Hematopoietic multipotent progenitor cell (in vitro differentiated cells): ENCODE measurements at places on chromosomes 5 and 9. TPM values are rescaled to one million over a fixed set of nuclear protein-coding genes. Genes with fewer than 3 reads are reported as not detected.

DNA sequence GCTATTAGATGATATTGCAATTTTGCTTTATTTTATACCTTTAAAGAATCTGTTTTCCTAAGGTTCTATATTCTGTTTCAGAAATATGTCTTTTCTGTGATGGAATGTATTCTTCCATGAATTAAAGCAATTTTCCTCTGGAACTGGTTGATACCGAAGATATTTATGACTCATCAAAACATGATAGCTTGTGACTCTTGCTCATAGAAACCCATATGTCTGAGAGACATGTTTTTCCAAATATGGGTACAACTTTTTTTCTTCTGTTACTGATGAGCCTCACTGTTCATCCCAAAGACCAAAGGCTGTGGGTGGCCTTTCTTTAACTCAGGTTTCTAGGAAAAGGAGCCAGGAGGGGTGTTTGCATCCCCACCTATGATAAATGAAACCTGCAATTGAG, 126.1 kb upstream of the PAPPA start:
- DNase-seq = no peak

- DNase-seq = no peak
Observed at GRCh38 chr9:98852961-98853360, 45.5 kb downstream of the GALNT12 start.

DNA sequence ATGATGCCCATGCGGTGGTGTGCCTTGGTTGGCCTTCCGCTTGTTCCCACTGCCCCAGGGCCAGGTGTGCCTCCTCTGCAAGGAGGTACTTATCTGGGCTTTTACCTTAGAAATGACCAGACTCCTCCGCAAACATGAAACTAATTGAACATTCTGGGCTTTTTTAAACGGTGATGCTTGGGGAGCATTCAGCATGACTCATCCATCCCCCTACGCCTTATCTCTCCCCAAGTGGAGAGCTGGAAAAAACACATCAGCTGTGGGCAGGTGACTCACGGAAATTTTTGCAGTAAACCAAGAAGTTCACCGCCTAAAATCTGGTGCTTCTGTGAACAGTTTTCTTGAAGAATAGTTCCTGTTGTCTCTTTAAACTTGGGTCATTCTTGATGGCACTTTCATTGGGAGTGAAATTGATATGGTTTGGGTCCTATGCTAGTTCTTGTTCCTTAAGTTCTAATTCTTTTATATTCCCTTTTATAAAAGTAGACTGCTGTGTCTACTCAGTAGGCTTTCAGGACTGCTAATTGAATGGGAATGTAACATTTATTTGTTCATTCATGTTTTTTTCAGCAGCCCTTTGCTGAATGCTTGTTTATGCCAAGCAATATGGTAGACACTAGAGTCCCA, 39.6 kb downstream of the SFXN1 start:
- no peak for DNase-seq

- DNase-seq = no peak
Observed at GRCh38 chr5:109469896-109470662, 60.3 kb upstream of the PJA2 start.

GRCh38 chr5:168773226-168773625, 194.1 kb upstream of the PANK3 start:
- no peak for DNase-seq

- no peak for DNase-seq
Observed at GRCh38 chr9:111412280-111412679, 71.9 kb downstream of the ECPAS start.

GRCh38 chr9:34689512-34689911, 1.6 kb downstream of the CCL19 start:
- no peak for DNase-seq

GRCh38 chr5:74316064-74316603, 324.4 kb downstream of the ENC1 start:
- DNase-seq = peak; percentile 35

DNA sequence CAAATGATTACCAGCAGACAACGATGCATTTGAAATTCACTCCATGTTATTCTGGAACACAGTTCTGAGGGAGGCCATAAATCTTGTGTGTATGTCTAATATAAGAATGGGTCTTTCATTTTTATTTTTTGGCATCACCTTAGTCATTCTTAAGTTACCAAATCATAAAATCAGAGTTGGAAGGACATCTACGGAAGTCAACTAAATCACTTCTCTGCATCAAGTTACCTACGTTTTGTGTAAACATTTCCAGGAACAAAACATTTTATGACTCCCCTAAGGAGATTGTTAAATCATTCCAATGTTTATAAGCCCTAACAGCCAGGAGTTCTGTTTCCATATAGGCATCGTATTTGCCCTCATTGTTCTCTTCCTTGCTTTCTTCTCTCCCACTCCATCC, 378.2 kb downstream of the FAM170A start:
- DNase-seq = no peak

DNA sequence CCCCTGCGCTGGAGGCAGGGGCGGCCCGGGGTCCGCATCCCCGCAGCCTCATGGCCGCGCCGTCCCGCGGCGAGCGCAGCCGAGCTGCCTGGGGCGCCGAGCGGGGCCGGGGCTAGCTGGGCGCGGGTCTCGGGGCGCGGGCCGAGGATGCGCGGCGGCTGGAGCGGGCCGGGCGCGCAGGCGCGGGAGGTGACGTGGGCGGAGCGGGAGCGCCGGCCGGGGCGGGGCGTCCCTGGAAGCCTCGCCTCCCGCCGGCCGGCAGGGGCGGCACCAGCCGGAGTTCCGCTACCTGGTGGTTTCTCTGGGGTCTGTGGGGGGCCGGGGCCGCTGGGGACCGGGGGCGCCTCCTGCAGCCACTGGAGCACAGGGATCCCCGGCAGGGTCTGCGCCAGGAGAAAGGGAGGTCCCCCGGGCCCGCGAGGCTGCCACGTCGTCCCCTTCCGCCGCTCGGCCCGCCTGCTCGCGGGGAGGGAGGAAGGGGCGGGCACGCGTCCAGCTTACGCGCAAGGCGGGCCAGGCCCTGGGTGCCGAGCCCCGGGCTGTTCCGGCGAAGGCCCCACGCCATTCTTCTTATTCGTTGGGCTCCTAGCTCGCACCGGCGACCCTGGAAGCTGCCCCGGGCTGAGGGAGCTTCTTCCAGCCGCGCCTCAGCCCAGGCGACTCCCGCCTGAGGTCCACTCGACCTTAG, at the start of gene LPCAT1:
LPCAT1 (minus strand) TSS at position 168 of the 688 bp plus-strand sequence; CDS start at position 52, 116 bp downstream.
- peak; percentile 75 for DNase-seq

- DNase-seq = no peak
Observed at GRCh38 chr5:1406681-1407640, 38.3 kb downstream of the SLC6A3 start.

DNA sequence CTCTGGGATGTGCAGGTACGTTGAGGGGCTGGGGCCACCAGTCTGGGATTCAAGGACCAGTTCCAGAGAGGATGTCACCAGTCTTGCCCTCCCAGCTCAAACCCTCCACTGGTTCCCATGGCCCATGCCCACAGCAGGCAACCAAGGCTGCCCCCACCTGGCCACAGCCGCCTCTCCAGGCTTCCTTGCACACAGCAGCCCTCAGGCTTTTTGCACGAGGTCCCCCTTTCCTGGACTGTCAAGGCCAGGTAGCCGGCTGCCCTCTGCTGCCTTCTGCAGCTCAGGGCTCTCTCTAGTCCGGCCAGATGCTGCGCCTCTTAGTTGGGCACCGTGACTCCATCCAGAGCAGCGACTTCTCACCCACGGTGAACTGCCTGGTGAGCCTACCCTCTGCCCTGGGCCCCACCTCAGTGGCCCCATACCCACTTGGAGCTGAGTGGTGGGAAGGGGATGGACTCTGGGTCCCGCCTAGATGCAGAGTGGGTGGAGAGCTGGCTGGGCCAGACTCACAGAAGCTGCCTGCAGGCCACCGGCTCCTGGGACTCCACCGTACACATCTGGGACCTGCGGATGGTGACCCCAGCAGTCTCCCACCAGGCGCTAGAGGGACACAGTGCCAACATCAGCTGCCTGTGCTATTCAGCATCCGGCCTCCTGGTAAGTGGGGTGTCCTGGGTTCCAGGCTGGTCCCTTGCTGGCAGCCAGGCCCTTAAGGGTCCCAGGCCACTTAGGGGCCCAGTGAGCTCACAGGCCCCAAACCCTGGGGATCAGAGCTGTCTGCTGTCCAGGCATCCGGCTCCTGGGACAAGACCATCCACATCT, 2.9 kb downstream of the WDR38 start:
- DNase-seq = peak; percentile 29

FBP2 gene
- not detected for total RNA-seq

IGFBPL1 gene
- under 0.01 TPM for total RNA-seq

- no peak for DNase-seq
Observed at GRCh38 chr5:140611020-140611521, 21.9 kb downstream of the CD14 start.

PDE6A gene
- under 0.01 TPM for total RNA-seq

GRCh38 chr5:93034621-93035590, 546.1 kb downstream of the NR2F1-AS1 start:
- no peak for DNase-seq
